T-cell (primary cell): ENCODE measurements at places on chromosomes 1 and 21.

- no peak for DNase-seq
Measured at GRCh38 chr21:38861056-38861455, 55.3 kb downstream of the ETS2 start.

- DNase-seq, result no peak
Measured at GRCh38 chr1:56545711-56546110, 33.7 kb downstream of the PLPP3 start.

DNA sequence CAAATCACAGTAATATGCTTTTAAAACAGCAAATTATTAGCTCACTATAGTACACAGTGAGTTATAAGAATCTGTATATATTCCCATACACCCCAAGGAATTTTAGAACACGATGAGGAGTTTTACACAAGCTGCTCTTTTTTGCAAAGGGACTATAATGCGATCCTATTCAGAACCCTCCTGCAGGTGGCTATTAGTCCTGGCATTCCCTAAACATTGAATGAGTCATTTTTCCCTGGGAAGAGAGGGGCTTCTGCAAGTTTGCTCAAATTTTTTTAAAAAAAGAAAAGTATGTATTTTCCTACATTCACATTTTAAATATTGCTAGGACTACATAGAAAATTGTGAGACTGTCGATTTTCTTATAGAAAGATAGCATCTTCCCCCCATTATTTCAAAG, 106.3 kb downstream of the COL11A1 start:
- DNase-seq, result no peak

GRCh38 chr21:45454926-45455673, 50.1 kb downstream of the COL18A1 start:
- no peak for DNase-seq

DNA sequence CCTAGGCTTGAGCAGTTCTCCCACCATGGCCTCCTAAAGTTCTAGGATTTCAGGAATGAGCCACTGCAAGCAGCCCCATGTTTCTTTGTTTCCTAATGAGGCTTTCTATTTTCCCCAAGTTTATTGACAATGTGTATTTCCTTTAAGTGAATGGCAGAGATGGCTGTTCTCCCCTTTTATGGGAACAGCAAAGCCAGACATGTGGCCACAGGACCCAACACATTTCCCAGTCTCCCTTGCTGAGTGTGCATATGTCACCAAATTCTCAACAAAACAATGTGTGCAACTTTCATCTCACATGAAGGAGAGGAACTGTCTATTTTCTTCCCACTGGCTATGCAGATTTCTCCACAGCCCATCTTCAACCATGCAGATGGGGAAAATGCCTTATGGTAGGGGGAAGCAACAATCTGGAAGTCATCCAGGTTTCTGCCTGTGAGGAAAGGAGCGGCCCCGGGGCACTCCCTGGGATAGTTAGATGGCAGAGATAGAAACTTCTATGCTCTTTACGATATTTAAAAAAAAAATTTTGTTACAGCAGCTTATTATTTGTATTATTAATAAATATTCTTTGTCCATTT, 28.6 kb upstream of the MAP10 start:
- no peak for DNase-seq

DNA sequence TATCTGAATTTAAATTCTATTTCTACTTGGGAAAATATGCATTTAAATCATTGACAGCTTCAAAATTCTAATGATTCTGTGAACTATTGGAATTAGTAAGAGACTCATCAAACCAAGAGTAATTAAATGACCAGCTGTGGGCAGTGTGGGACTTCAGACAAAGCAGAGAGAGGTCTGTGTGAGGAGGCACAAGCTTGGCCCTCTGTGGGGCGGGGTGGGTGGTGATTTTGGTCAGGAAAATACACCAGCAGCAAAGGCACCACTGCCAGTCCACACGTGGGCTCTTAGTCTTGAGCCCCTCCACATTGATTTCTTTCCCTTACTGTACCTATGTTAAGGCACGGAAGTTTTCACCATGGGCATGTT, 39.2 kb upstream of the RAB4A start:
- DNase-seq, result no peak

- DNase-seq, result no peak
Measured at GRCh38 chr1:25772164-25772563, 27.8 kb upstream of the SELENON start.

DNA sequence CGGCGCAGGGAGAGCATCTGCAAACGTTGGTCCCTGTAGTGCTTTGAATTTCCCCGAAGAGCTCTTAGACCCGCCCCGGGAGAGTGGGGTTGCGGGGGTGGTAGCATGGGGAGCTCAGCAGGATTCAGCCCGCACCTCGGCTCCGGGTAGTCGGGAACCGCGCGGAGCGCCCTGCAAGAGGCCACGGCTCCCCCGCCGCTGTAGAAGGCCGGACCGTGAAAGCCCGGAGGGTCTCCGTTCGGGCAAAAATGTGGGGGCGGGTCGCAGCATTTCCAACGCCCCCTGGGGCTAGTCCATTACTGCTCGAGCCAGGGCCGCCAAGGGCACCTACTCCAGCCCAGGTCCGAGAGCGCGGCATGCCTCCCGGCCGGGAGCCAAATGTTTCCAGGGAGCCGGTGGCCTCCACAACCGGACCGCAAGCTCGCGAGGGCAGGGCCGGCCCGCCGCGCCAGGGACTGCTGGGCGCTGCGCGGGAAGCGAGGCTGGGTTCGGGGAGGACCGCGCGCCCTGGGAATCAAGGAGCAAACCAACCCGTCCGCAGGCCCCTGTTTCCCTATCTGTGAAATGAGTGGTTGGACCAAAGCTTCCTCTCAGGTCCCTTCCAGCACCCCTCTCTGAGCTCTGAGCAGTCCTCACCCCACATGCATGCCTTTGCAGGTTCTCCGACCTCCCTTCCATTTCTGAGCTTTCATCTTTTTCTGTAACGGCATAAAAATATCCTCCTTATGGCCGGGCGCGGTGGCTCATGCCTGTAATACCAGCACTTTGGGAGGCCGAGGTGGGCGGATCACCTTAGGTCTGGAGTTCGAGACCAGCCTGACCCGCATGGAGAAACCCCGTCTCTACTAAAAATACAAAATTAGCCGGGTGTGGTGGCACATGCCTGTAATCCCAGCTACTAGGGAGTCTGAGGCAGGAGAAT, 775 bp upstream of the TMEM63A start:
- peak; percentile 32 for DNase-seq

DNA sequence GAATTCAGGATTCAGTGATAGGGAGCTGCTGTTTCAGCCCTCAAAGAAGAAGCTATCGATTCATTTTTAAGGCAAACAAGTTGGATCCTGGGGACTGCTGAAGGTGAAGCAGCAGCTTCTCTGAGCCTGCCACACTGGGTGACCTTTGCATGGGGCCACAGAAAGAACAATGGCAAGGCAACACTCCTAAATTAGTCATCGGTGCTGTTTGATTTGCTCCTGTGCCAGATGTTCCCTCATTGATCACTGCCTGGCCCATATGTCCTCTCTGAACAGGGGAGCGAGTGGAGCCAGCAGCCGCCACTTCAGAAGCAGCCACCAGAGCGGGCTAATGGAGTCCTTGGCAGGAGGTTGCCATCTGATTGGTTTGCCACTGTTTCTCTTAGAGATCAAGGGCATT, 391.5 kb downstream of the NTNG1 start:
- DNase-seq, result no peak

DNA sequence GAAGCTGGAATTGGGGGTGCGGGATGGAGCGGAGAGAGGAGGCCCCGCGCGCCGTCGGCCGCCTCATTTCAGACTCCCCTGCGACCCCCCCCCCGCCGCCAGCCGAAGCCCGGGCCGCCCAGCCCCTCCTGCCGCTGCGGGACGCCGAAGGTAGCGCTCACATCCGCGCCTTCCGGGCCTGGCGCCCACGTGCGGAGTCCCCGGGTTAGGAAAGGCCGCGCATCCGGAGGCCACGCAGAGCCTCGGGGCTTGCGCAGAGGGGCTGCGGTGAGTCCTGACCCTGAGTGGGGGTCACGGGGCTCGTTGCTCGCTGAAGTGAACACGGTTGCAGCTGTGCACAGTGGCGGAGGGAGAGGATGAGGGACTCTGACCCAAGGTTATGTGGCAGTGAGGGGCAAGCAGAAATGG, 552 bp upstream of the ZNF496 start:
- peak; percentile 48 for DNase-seq

GRCh38 chr1:37477198-37477931, 3.0 kb downstream of the ZC3H12A start:
- DNase-seq, result peak; percentile 92

DNA sequence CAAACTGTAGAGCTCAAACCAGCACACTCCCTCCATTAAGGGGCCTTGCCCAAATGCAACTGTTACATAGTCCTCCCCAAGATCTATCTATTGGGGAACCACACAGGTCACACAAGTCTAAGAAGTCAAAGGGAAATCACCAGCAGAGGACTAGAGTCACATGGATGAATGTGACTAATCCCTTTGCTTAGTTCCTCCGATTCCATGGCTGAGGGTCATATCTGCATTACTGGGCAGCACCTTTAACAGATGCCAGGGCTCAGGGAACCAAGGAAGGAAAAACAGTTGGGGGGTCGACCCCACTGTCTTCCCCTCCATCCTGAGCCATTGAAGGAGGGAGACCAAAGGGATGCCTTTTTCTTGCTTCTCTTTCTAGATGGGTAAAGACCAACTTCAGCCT, 23.4 kb upstream of the SMYD3 start:
- no peak for DNase-seq

GRCh38 chr1:8363767-8364301, 45.9 kb downstream of the SLC45A1 start:
- no peak for DNase-seq

GRCh38 chr21:40393066-40393465, 453.9 kb downstream of the DSCAM start:
- DNase-seq, result no peak

GRCh38 chr1:31019401-31019800, 46.1 kb downstream of the PUM1 start:
- no peak for DNase-seq

DNA sequence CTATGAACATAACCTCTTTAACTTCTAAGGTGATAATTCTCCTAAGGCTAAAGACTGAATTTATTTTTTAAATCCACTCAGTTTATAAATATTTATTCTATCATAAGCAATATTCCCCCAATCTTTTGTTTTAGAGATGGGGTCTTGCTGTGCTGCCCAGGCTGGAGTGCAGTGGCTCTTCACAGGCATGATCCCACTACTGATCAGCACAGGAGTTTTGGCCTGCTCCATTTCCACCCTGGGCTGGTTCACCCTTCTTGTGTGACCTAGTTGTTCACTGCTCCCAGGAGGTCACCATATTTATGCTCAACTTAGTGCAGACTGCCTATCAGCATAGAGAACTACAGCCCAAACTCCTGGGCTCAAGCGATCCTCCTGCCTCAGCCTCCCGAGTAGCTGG, 38.6 kb downstream of the LPGAT1 start:
- DNase-seq, result no peak

DNA sequence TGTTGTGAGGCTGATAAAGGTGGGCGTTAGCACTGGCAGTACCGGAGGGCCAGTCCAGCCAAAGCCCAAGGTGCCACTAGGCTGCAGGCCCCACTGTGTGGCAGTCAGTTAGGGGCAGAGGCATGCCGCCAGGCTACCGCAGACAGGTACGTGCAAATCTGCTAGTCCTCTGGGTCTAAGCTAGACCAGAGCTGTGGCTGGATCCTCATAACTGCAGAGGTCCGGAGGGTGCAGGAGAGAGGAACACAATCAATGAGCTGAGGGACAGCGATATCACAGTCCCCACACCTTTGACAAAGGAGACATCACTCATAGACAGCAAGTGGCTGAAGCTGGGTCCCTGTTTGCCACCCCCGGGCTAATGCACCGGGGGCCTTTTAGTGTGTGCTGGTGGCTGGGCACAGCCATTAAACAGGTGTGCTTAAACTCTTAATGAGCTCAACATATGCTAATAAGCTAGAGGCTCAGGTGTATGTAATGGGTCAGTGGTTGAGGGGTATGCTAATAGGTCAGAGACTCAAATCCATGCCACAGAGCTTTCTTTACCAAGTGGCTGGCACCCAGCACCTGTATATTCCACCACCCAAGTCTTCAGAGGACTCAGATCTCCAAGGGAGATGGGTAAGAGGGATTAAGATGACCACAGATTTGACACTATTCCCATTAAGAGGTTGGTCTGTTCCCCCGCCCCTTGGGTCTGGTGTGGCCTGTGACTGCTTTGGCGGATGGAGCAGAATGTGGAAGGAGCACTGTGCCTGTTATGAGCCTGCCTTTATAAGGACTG, 82.0 kb downstream of the GLIS1 start:
- DNase-seq, result no peak

DNA sequence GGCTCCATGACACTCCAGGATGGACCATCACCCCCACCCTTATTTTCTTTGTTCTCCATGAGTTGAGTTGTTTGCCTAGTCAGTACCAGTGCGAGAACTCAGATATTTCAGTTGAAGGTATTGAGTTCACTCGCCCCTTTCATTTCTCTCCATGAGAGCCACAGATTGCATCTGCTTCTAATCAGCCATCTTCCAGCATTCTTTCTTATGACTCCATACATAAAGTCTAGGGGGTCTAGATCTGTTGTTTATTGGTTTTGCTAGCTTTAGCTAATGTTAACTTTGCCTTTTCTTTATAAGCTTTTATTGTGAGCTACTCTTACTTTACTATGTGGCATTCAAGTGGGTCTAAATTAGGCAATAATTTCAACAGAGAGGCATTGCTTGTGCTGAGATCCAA, 71.6 kb upstream of the PDC start:
- DNase-seq, result no peak

GRCh38 chr1:94698759-94699502, 121.2 kb upstream of the SLC44A3 start:
- no peak for DNase-seq

- DNase-seq, result no peak
Measured at GRCh38 chr1:67743072-67743725, 58.2 kb downstream of the GADD45A start.

DNA sequence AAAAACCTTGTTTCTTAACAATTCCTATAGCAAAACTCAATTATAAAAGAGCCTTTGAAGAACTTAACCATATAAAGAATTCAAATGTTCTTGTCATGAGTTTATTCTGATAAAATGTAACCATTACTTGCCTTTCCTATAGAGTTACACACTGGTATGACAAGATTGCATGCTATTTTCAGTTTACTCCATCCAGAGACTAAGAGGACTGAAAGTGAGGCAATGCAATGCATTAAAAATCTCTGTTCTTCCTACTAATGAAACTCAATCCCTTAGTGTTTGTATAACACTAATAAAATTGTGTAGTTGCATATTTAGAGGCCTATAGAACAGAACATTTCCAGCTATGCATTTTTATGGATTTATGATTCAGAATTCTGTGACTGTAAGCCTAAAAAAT, 88.1 kb downstream of the COP1 start:
- no peak for DNase-seq

DNA sequence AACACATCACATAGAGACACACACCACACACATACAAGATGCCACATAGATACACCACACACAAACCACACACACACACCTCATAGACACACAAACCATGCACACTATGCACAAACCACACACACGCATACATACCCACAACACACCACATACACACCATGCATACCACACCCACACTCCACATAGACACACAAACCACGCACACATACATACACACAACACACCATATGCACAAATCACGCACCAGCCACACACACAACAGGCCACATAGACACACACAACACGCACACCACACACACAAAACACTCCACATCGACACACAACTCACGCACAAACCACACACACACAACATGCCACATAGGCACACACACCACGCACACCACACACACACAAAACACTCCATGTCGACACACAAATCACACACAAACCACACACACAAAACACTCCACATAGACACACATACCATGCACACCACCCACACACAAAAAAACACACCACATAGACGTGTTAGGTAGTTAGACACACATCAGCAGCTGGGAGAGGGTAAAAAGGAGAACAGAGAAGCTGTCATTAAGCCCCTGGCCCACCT, 49.5 kb upstream of the SLC19A1 start:
- no peak for DNase-seq

- no peak for DNase-seq
Measured at GRCh38 chr21:28239340-28239739, 753.3 kb downstream of the LTN1 start.
